ENCODE measurements at places on chromosomes 11 and 22.

GRCh38 chr22:49210606-49211005 lies 617.1 kb downstream of the BRD1 start:
- DNase-seq = no peak

GRCh38 chr11:17633279-17633986 lies 85.9 kb upstream of the MYOD1 start:
- DNase-seq = no peak

- no peak for DNase-seq
Observed at GRCh38 chr11:96101146-96101545, 177.2 kb upstream of the MTMR2 start.

DNA sequence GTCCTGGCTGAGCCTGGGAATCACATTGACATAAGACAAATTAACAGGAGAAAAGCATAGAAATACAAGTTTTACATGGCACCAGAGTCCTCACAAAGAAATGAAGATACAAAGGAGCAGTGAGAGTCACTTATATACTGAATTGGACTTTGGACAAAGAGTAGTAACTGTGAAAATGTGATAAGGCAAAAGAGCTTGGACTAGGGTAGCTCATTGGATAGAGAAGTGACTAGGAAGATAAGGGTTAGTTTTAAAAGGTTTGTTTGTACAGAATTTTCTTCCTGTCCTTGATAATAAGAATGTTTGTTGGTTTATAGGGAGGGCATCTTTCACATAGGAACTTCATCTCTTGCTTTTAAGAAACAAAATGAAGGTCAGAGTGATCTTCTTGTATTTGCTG lies 17.9 kb upstream of the NUCB2 start:
- DNase-seq = no peak

DNA sequence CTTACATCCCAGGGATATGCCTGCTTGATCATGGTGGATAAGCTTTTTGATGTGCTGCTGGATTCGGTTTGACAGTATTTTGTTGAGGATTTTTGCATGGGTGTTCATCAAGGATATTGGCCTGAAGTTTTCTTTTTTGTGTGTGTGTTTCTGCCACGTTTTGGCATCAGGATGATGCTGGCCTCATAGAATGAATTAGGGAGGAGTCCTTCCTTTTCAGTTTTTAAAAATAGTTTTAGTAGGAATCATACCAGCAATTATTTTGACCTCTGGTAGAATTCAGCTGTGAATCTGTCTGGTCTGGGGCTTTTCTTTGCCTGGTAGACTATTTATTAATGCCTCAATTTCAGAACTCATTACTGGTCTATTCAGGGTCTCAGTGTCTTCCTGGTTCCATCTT lies 362.4 kb downstream of the JRKL start:
- DNase-seq = no peak

GRCh38 chr11:57751676-57752253 lies at the start of gene BTBD18:
Gene BTBD18 (minus strand): TSS chr11:57751819. CDS start chr11:57751188, 631 bp downstream.
- no peak for DNase-seq

DNA sequence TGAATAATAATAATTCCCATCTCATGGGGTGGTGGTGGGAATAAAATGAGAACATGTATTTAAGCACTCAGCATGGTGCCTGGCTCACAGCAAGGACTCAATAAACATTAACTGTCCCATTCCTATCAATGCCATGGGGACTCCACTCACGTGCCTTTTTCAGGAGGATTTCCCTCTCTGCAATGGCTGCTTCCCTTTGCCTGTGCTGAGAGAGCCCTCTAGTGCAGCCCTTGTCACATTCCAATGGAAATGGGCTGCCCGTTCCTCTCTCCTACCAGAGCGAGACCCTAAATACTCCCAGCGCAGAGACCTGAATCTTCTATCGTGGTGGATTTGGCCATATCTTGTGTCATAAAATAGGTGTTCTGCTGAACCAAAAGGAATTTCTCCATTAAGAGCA lies 621.5 kb upstream of the B3GAT1 start:
- DNase-seq = no peak

DNA sequence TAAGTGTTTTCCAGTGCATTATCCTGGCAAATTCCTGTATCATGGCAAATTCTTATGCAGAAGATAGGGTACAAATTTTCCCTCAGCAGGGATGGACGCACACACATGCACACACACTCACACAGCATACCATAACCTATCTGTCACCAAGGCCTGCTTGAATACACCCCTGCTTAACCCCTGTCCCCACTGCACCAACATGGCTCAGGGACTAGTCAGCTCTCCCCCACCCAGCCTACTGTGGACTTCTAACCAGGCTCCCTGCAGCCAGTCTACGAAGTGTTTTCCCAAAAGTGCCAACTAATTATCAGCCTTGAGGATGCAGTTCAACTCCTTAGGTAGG lies 63.1 kb downstream of the RAB30 start:
- DNase-seq = no peak

DNA sequence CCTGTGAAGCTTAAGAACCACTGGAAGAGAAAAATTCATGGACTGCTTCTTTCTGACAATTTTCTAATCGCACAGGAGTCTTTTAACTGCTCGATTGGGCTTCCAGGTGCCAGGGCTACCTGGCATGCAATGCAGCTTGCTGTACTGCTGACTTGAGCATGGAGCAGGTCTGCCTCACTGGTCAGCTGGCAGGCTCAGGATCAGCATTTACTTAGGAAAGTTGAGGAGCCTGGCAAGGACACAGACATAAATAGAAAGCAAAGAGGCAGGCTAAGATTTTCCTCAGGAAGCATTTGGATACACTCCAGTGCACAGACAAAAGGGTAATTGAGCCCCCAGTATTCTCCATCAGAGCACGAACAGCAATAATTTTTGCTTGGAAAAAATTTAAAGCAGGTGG lies 163.5 kb downstream of the CSNK2A3 start:
- no peak for DNase-seq

GRCh38 chr11:97964332-97965004 lies 1056.3 kb upstream of the CNTN5 start:
- no peak for DNase-seq
